IPS DF 6.9 (cell line): ENCODE measurements at places on chromosomes 6 and 20.

GRCh38 chr6:22281341-22282085, 15.3 kb downstream of the PRL start:
- DNase-seq: no peak

DNA sequence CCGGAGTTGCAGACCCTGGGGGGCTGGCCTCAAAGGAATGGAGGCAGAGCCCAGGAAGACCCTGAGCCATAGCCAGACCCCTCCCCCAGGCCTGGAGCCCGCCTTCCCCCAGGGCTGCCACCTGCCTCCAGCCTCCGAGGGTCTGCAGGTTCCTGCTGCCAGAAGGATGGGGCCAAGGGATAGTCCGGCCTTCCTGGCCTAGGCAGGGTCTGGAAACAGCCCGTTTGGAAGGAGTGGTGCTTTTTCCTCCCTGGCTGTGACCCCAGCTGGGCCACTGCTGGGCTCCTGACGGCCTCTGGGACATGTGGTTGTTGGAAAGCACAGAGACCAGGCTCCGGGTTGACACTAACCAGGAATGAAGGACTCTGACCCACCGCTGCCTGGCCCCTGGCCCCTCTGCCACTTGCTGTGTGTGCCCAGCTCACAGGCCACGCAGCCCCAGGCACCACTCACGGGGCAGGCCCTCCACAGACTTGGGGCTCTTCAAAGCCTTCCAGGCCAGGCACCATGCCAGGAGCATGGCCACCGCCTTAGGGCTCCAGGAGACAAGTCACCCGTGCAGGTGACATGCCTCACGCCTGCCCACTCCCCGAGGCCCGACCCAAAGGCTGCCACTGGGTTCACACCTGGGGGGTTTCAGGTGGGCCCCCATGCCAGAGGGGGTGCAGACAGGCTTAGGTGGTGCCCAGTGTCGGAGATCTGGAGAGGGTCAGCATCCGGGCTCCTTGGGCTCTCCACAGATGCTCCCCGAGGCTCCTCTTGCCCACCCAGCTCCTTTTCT, 3.9 kb upstream of the LAMA5 start:
- no peak for DNase-seq

DNA sequence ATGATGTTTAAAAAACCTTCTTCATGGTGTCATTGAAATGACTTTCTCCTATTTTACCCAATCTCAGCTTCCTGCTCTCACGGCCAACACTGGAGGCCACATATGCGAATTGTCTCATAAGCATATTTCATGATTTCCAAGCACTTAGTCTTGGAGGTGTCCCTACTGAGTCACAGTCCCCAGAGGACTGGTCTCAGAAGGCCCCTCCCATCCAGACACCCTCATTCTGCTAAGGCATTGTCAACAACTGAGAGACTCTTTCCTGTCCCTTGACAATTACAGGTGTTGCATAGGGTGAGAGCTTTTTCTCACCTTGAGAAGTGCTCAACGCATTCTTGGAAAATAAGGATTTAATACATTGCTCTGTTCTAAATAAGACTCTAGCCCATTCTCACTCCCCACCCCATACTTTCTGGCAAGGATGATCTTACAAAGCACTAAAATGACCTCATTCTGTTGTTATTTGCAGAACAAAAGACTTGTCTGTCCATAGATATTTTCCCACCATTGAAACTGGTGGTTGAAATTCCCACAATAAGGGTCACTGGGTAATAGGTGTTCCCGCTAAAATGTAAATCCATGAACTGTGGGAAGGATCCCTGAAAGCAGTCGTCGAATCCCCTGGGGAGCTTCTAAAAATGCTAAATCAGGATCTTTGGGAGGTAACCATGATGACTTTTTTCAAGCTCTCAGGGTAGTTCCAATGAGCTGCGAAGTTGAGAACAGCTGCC, 32.3 kb upstream of the SLC22A23 start:
- DNase-seq: no peak

- no peak for DNase-seq
These were observed 29.7 kb upstream of the HLA-DRB5 start for GRCh38 chr6:32559747-32560146.

- DNase-seq: no peak
These were observed 31.0 kb upstream of the PRL start for GRCh38 chr6:22327881-22328280.

DNA sequence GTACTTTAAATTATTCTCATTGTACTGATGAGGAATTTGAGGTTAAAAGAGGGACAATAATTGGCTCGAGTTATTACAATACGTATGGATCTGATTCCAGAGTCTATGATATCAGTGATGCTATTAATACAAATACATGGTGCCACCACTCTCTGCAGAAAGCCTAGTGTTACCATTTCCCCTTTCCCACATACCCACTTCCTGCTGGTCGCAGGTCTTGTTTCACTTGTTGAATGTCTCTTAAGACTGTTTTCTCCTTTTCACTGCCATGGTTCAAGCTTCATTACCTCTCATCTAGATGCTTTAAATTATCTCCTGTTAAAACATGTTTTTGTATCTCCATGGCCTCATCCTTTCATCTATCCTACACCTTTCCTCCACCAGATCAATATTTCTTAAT, 62.0 kb downstream of the FHL5 start:
- no peak for DNase-seq

DNA sequence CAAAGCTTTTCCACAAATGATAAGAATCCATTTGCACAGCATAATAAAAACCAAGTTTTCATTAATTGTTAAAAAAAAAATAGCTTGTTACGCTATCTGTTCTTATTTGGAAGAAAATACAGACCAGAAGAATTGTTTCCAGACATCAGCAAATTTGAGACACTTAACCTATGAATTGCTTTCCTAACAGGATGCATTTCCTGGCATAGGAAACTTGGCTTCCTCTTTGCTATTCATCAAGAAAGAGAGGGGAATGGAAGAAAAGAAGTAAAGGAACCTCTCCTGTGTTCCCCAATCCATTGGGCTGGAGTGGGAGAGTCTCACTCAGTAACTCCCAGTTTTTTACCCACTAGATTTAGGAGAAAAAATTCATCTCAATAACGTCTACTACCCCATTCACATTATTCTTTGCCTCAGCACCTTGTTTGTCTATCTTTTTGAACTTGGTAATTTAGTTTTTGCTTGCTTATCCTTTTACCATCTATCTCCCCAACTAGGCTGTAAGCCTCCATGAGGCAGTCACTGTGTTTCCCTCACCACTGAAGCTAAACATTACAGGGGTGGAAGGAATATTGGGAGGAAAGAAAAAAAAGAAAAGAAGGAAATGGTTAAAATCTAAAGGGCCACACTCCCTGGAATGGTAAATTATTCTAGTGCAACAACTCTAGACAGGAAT, 150.3 kb downstream of the COL21A1 start:
- no peak for DNase-seq

- DNase-seq: no peak
These were observed 31.5 kb downstream of the TRAF3IP2 start for GRCh38 chr6:111573892-111574797.

- DNase-seq: no peak
These were observed 21.2 kb upstream of the RTF2 start for GRCh38 chr20:56447227-56447626.

- no peak for DNase-seq
These were observed 66.5 kb downstream of the ILRUN start for GRCh38 chr6:34630040-34630439.

- DNase-seq: no peak
These were observed 217.4 kb upstream of the ECI2 start for GRCh38 chr6:4352731-4353130.

DNA sequence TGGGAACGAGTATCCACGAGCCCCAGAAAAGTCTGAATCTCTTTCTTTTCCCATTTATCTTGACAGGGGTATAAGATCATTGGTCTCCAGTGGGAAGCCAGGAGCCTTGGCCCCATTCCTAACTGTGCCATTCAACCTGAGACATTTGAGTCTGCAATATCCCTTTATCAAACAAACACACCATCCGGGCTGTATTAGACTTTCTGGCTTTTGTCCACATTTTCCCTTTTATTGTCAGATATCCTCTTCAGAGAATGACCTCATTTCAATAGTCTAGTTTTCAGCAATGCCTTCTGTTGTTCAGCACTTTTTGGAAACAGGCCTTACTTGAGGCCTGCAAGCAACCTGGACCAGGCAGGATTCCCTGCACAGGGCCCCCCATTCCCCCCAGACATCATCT, 15.7 kb downstream of the BPIFA1 start:
- DNase-seq: no peak

DNA sequence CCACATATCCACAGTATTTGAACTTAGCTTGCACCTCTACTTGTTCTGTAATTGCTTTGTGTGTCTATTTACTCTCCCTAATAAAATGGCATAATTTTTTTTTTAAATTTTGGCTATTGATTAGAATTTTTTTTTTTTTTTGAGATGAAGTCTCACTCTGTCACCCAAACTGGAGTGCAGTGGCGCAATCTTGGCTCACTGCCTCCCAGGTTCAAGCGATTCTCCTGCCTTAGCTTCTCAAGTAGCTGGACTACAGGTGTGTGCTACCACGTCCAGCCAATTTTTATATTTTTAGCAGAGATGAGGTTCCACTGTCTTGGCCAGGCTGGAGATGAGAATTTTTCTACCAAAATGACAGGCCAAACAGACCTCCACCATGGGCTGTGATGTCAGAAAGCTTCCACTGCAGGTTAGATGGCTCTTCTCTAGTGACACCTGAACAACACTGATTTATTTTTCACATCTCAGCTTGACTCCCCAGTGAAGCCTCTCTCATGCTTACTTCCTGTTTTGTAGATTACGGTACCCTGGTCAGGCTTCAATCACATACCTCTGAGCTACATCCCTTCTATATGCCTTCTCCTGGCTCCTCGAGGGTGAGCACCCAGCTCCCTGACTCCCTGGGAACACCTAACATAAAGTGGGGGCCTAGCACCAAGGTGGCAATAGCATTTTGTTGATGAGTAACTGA, 112.8 kb downstream of the ARHGAP18 start:
- DNase-seq: no peak

DNA sequence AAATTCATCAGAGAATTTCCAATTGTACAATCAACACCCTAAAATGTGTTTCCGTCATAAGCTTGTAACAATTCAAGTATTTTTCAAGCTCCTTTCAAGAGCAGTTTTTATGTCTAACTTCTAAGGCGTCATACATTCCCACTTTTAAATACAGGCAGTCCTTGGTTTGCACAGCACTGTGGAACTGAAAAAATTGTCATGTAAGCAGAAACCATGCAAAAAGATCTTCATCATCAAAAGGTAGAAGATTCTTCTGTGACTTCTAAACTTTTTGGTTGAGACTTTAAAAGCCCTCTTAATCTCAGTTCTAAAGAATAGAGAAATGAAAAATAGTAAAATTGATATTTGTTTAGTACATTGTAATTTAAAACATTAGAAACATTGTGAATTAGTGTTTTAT, 315.6 kb downstream of the TPBG start:
- DNase-seq: no peak

GRCh38 chr20:37283530-37284195, 5.8 kb upstream of the MANBAL start:
- no peak for DNase-seq

GRCh38 chr20:13034115-13034514, 25.3 kb downstream of the SPTLC3 start:
- no peak for DNase-seq

DNA sequence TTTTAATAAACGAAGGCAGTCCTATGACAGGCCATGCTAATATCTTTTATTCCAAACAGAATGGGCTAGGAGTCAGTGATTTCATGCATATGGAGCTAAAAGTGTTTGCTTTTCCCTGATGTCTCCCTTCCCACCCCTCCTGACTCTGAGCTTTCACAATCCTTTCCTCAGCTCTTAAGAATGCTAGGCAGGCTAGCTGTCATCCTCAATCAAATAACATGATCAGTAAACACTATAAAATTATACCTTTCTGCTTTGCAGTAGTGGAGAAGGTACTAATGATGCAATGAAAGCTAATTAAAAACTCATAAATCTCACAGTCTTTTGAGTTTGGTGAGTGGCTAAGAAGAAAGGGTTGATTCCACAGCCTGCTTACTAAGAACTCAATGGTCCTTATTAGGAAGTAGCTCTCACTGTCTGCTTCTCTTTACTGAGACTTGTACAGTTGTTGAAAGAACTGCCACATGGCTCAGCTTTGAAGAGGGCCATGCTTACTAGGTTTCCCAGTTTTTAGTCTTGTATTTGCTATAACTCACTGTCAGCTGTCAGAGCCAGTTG, 250.9 kb upstream of the JAG1 start:
- DNase-seq: no peak

DNA sequence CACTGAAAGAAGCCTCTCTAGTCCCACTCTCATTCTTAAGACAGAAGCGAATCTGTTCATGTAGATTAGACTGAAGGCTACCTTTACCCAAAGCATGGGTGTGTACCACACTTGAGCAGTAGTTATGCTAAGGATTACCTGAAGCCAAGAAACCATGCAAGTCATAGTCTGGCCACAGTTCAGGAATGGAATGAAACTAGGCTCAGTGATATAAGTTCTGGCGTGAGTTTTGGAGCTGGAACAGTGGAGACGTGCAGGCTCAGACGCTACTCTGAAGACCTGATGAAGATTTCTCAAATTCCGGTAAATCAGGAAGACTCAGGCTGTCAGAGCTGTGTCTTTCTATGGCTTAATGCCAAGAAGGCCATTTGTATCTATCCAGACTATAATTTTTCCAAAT, 219.9 kb downstream of the HDGFL1 start:
- DNase-seq: no peak

DNA sequence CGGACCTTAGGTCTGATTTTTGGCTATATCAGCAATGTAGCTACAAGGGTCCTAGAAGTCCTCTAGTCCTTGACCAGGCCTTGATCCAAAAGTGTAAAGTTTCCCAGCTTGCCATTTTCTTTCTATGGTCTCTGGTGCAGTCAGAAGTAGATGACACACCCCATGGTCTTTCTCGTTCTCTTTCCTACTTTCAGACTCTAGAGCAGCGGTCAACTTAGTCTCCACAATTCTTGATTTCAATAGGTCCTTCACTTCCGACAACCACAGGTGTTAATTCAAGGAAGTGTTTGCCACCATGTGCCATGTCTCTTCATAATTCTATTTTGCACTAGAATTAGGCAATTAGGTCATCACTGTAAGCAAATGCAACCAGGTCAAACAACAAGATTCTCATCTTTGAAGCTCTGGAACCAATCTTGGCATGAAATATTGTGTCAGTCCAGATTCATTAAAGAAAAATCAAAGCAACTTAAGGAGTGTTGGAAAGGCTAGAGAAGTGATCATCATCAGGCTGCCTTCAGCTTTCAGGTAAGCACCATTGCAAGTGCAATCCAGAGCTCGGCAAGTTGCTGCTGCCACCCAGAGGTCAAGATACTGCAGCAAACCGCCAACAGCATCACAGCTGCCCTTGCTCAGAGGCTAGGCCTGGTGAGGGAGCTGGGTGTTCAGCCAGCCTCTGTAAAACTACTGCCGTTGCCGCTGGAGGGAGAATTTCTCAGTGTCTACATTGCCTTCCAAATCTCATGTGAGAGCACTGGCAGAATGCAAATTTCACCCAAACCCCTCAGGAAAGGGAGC, 5.6 kb upstream of the SYNE1 start:
- DNase-seq: no peak

GRCh38 chr20:34983089-34983820, 27.6 kb downstream of the MYH7B start:
- DNase-seq: no peak
